ENCODE measurements at places on chromosomes 12 and 14.

- no peak for DNase-seq
Measured at GRCh38 chr12:119796292-119796691, 80.8 kb downstream of the CIT start.

GRCh38 chr12:70664465-70664881, 27.2 kb upstream of the PTPRB start:
- peak; percentile 9 for DNase-seq

GRCh38 chr12:110670161-110670701, 18.7 kb downstream of the HVCN1 start:
- DNase-seq: no peak

- peak; percentile 28 for DNase-seq
Measured at GRCh38 chr12:64252681-64253080, 30.6 kb upstream of the KICS2 start.

DNA sequence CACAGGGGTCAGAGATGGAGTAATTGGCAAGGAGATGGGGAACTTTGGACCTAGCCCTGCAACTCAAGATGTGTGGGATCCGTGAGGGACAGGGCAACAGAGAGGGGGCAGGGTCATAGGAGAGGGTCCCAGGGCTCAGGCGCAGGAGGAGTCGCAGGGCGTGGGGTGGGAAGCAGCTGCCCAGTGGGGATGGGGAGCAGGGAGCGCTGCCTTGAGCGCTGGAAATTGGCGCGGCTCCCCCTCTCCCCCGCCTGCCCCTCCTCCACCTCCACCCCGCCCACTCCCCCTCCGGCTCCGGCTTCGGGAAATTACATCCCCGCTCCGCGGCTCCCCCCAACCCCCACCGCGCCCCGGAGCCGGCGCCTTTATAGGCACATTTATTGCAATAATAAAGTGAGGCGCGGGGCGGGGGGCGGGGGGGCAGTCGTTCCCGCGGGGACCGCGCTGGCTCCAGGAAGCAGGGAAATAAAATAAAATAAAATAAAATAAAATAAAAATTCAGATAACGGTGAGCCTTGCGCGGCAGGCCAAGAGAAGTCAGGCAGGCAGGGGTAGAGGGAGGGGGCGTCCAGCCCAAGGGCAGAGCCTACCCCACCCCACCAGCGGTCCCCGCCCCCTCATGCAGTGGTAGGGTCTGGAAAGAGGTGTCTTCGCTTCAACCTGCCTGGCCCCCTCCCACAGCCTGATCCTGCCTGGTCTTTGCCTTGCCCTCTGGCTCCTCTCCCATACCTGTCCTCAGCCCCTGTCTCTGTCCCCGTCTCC, 3.6 kb downstream of the NXPH4 start:
- no peak for DNase-seq

DNA sequence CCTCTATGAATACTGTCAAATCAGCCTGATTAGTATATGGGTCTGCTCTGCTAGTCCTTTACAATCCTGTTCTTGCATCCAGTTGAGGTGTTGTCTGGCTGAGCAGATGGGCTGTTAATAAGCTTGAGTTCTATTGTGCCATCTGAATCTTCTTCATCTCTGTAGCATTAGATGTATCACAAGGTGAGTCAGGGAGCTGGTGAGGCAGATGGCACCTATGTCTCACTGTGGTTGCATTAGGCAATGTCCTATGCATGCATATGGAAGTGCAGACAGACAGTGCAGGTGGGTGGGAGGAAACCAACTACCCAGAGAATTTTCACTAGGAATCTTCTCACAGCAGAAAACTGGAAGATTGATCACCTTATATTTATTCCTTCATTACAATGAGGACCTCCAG, 165.7 kb upstream of the STXBP6 start:
- DNase-seq: no peak

GRCh38 chr14:103519837-103520212, 2.8 kb downstream of the CKB start:
- DNase-seq: no peak

DNA sequence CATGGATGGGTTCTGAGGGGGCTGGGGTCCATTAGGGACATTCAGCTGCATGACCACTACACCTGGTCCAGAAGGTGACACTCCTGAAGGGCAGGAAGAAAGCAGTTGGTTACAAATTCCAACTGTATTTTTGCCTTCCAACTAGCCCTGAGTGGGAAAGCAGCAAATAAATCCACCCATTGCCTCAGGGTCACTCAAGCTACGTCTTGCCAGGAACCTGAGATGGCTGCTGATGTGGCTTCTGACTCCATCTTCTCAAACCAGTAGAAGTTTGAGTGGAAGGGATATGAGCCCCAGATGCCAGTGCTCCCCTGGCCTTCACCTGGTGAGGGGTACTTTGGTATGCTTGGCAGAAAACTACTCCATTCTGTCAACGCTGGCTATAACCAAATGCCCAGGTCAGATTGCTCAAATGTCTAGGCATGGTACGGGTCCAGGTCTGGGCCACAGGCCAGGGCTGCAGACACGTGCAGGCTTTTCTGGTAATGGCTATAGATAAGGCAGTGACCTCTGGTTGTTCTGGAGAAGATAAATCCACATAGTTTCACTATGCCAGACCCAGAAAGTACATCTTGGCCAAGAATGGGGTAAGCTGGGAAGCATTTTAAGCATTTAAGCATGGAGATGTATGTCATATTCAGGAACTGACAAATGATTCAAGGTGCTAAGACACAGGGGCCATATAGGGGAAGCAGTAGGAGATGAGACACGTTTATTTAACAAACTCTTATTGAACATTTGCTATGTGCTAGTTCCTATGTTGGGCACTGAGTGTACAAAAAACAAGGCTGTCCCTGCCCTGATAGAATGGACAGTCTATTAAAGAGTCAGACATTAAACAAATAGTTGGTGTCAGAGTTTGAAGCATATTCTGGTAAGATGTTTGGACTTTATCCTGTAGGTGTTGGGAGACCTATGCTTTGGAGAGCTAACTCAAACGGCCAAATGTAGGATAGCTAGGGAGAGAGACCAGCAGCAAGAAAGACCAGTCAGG, 8.3 kb upstream of the STAC3 start:
- DNase-seq: no peak

DNA sequence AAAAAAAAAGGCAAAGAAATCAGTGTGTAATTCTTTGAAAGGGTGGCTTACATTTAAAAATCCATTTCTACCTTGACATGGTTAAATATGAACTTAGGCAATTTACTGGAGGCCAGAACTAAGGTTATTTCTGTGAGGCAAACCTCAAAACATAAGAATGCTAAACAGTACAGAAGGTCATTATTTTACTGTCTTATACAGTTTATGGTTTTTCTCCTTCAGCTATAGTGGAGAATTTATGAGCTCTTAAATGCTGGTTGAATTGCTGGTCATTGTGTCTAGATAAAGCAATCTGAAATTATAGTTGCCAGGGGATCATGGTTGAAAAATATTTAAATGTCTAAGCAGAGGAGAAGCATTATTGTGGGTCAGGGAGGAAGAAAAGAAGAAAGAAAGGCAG, 70.5 kb downstream of the TRIM9 start:
- DNase-seq: no peak

- peak; percentile 25 for DNase-seq
Measured at GRCh38 chr12:10540776-10541205, 35.1 kb downstream of the EIF2S3B start.

- peak; percentile 29 for DNase-seq
Measured at GRCh38 chr14:58717211-58717610, 79.4 kb downstream of the DACT1 start.

DNA sequence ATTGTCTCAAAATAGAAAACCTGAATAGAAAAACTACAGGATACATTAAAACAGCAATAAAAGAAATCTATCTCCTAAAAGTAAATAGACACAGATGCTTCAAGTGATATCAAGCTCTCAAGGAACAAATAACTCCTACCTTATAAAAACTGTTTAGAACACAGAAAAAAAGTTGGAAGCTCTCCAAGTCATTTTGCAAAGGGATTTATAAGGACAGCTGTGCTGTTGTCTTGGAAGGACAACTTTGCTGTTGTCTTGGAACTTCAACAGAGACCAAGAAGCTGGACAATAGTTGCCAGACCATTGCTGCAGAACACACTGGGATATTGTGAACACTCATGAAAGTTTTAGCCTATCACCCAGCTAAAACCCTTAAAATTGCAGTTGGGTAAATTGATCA, 780.7 kb downstream of the FLRT2 start:
- no peak for DNase-seq

DNA sequence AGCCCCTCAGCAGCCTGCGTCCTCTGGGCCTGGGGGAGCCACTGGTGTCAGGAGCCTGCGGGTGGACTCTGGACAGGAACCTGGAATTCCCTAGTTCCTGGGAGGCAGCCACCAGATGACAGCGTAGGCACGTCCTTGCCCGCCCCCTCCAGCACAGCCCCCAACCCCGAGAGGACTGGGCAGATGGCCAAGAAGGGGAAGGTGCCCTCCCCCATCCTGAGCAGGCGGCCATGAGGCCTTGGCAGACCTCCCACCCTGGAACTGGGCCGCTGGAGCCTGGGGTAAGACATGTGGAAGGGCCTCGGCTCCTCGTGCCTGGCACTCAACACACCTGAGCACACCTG, 60.4 kb upstream of the FBRSL1 start:
- DNase-seq: no peak

- peak; percentile 17 for DNase-seq
Measured at GRCh38 chr14:60188115-60188514, 22.9 kb upstream of the DHRS7 start.

DNA sequence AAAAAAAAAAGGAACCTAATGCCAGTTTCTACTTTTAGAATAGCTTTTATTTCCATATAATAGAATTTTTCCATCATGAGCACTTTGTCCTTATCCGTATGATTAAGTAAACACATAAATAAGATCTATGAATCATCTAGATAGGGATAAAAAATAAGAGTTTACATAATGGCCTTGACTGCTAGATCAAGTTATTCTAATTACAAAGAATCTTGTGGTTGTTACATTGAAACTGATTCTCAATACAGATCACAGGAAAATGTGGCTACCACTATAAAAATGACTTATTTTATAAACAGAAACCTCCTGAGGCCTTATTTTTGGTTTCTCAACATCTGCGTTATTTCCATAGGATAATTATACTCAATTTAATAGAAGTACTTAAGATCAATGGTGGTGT, 34.4 kb upstream of the NDUFA12 start:
- no peak for DNase-seq

GRCh38 chr12:43362910-43363694, 188.9 kb downstream of the ADAMTS20 start:
- DNase-seq: no peak

DNA sequence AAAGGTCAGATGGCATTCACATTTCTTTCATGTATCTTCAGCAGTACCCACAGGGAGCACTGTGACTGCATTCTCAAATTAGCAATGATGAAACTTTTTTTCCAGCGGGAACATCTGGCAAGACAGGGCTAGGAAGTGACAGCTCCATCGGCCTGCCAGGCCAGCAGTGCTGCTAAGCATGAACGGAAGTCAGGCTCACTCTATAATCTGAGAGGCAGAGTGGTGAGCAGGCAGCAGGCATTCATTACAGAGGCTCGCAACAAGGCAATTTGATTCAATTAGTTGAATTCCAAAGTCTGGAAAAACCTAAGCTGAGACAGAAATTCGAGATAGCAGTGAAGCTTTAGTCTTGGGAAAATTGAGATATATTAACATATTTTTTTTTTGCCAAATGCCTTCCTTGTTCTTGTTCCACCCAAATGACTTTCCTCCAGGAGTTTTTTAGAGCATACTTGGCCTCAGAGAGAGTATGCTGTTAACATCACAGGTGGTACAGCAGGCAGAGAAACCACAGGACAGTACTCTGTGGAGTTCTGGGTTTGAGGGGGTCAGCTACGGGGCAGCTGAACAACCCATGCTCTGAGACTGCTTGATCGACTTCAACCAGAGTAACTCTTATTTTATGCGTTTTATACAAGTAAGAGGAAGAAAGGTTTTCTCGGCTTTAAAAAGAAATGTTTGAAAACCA, 414.9 kb downstream of the APAF1 start:
- DNase-seq: peak; percentile 80

DNA sequence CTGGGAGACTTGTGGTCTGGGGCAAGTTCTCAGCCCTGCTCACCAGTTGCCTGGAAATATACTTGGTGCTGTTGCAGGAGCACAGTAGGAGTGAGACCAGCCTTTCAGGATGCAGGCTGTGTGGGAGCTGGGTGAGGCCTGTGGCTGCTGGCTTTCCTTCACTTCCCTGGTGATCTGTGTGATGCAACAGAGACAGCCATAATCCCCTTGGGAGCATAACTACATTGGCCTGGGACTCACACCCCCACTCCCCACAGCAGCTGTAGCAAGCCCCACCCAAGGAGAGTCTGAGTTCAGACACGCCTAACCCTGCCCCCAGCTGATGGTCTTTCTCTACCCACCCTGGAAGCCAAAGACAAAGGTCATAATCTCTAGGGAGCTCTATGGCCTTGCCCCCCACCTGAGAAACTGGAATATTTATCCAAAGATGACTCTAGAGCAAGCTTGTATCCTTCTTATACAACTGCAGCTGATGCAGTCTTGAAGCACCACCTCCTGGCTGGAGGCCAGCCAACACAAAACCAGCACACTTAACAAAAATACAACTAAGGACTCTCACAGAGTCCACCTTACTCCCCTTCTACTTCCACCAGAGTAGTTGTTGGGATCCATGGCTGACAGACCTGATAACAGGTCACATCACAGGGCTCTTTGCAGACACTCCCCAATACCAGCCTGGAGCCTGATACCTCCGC, 190.4 kb upstream of the CPNE8 start:
- DNase-seq: no peak

DNA sequence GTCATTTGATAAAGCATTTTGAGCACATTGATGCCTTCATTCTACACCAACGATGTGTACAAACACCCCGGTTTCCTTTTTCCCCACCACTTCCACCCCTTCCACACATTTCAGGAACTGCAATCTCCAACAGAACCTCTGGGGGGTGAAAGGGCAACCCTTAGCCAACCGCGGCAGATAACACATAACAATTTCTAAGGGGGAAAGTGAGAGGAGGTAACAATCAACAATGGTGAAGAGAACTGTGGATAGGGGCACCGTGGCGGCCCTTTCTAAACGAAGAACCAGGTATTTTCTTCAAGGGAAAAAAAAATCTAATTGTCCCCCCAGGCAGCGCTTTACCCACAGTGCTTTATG, 1.1 kb downstream of the KITLG start:
- DNase-seq: peak; percentile 52

GRCh38 chr14:79548836-79549235, 662.5 kb downstream of the DIO2 start:
- DNase-seq: no peak

- DNase-seq: peak; percentile 85
Measured at GRCh38 chr12:42705863-42706262, 116.3 kb upstream of the PRICKLE1 start.

DNA sequence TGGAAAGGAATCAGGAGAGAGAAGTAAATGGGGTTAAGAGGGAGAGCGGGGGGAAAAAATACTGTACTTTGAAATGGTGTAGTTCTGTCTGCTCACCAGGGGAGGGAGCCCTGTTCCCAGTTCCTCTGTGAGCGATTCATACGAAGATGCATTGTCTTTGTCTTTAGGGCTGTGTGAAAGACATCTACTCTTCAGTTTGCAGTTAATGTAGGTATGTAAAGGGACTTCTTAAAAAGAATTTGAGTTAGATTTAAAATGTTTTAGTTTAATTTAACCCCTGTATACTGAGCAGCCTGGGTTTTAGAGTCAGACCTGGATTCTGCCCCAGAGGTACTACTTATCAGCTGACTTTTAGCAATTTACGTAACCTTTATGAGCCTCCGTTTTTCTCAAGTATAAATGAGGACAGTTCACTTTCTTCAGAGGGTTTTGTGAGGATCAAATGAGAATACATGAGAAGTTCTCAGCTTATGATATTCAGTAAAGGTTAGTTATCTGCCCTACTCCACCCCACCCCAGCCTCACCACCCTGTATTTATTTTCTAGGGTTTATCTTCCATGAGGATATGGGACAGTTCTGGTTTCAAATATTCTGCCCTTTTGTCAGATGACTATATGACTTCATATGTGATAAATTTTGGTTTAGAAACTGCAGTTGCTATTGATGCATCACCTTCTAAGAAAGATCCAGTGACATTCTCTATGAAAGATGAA, 82.5 kb upstream of the EVL start:
- DNase-seq: peak; percentile 70
